Mesenteric fat pad (tissue), 1 donor: ENCODE measurements at places on chromosomes 12 and 14. TPM values are rescaled to one million over a fixed set of nuclear protein-coding genes. Genes with fewer than 3 reads are reported as not detected.

DNA sequence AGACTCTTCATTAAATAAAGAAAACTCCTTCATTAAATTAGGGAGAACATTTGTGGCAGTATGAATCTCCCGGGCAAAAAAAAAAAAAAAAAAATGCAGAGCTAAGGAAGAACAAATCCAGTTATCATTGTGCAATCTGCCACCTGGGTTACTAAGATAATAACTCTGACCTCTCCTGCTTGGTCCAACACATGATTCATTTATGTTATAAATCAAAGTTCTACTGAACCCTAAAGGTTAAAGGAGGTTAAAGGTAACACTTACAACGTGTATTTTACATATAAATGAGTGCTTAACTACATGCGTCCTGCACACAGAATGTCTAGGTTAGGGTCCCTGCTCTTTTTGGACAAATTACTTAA, 4.2 kb downstream of the TGFB3 start:
- DNase-seq: no peak

DNA sequence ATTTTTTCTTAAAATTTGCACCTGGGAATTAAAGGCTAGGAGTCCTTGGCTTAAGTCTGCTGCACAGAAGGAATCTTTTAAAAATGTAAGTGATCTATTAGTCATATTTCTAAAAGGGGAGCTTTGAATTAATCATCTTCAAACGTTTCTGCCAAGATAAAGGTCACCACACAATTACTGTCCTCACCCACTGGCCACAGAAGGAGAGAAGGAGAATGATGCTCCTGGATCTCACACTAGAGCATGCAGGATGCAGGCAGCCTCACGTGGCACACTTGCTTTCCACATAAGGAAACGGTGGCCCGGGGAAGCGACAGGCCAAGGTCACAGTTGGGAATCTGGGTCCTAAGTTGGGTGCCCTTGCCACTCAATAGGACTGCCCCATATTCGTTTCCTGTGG, 16.9 kb downstream of the PLEKHG7 start:
- no peak for DNase-seq

- DNase-seq: no peak
These were observed 125.6 kb downstream of the ANKS1B start for GRCh38 chr12:99859126-99859525.

- DNase-seq: no peak
These were observed 30.8 kb upstream of the ZFP36L1 start for GRCh38 chr14:68823434-68824206.

The BATF gene
- total RNA-seq: 8.1 TPM
